Fibroblast of the aortic adventitia (primary cell): ENCODE measurements at places on chromosomes 1 and 21. TPM values are rescaled to one million over a fixed set of nuclear protein-coding genes. Genes with fewer than 3 reads are reported as not detected.

DNA sequence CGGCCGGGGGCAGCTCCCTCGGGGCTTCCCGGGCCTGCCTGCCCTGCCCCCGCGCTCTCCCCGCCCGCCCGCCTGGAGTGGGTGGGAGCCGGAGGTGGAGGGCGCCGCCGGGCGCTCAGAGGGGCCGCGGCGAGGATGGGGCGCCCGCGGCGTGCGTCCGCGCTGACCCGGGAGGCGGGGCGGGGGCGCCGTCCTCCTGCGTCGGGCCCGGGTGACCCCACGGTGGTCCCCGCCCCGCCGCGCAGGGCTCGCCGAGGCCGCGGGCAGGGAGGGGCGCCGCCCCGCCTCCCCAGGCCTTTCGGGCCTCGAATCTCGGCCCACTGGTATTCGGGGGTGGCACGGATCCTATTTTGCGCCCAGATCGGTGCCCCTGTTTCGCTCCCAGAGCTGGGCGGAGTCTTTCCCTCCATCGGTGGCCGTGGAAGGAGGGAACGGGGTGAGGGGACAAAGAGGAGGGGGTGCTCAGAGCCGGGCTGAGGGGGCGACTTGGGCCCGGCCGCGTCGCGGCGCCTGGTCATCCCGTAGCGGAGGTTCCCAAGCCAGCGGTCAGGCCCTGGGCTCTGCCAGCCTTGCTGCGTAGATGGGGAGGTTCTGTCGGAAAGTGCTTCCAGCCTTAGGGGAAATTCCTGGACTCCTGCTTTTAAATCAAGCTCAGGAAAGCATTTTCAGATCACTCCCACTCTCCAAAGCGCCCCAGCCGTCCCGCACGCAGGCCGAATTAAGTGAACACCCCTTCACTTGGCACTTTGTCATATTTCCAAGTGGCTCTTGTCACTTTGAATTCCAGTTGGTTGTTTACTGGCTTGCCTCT is 545 bp downstream of the PATJ start:
- peak; percentile 68 for DNase-seq

DNA sequence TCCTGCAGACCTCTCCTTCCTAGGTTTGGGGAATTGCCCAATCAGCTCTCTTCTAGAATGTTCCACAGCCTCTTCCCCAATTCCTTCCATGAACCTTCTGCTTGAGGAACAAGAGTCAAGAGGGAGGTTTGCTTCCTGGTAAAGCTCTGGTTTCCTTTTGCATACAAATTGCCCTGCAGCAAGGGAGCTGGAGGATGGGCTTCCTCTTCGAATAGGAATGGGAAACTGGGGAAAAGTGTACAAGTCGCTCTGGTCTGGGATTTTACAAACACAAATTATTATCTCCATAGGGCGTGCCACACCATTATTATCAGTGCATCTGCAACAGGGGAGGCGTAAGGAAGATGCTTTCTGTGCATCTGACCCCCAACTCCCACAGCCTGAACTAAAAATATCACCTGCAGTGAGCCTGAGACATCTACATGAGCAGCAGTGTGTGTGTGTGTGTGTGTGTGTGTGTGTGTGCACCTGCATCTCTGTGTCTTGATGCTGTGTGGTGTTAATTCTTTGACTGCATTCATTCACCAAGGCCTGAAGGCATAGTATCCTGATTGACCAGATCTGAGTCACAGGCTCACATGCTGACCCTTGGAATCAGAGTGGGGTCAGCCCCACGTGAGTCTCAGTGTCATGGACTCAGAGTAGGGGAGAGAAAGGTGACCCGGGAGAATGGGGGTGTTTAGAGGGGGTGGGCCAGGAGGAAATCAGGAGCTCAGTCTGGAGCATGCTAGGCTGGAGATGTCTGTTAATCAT is 272.9 kb downstream of the KAZN start:
- no peak for DNase-seq

The DNAJC28 gene
- 2.7 and 3.7 TPM in 2 replicates for total RNA-seq

The OR10J5 gene
- total RNA-seq = not detected in 2 replicates

- no peak for DNase-seq
Measured at GRCh38 chr1:223525546-223525945, 132.3 kb downstream of the CCDC185 start.

- DNase-seq = peak; percentile 33
Measured at GRCh38 chr1:178651742-178652141, 73.3 kb upstream of the RALGPS2 start.

DNA sequence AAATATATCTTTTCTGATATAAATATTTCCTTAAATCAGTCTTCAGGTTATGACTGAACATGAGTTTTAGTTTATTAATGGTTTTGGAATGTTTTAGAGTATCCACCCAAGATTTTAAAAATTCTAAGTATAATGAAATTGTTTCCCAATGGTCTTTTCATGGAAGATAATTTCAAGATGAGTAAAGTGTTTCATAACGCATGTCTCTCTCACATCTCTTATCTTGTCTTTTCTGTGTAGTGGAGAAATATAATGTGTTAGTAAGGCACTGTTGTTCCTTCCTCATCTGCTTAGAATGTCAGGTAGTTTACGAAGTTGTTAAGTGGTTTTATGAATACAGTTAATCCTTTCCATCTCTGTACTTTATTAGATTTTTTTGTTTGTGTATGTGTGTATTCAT is 49.6 kb downstream of the PLA2G4A start:
- DNase-seq = peak; percentile 16

The ZBTB21 gene
- total RNA-seq = 4.4 and 15.4 TPM in 2 replicates

- peak; percentile 17 for DNase-seq
Measured at GRCh38 chr1:21449906-21450305, 10.0 kb downstream of the NBPF3 start.

The KLHDC7A gene
- total RNA-seq = not detected in 2 replicates

The METTL25B gene
- 4.1 and 10.9 TPM in 2 replicates for total RNA-seq

The VAV3 gene
- 0.09 TPM in 1 of 2 replicates, not detected in the other for total RNA-seq

The KRTAP12-3 gene
- not detected in 2 replicates for total RNA-seq

The EPHB2 gene
- total RNA-seq = 3.8 and 24.9 TPM in 2 replicates

The E2F2 gene
- 5.6 TPM in 1 of 2 replicates, not detected in the other for total RNA-seq

DNA sequence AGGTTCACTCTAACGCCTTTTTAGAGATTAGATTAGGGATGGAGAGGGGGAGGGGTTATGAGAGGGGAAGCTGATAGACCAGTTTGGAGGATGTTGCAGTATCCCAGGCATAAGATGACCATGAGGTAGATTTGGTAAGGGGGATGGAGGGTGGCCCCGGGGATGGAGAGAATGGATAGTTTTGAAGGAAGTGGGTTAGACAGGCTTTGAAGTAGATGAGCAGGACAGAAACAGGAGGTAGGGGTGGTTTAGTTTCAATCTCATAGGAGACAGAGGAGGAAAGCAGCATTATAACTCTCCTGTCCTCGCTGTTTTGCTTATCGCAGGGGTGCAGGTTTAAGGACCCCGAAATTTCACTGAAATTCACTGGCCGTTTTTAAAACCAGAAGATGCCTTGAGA is 11.8 kb downstream of the UBIAD1 start:
- DNase-seq = no peak

The PDE4B gene
- total RNA-seq = 2.3 and 8.7 TPM in 2 replicates

DNA sequence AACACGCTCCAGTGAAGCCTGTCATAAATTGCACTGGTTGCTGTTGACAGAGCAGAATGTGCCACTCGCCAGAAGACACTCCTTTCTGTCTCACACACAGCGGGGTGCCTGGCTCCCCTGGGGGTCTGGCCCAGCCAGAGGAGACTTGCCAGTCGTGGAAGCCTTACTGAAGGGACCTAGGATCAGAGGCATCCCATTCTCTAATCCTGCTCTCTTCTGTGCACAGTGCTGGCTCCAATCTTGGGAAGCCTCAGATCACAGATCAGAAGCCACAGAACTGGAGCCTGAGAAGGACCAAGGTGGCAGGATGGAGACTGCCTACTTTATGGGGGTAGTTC is 1.4 kb downstream of the SLC9A1 start:
- no peak for DNase-seq

The DIO1 gene
- not detected in 2 replicates for total RNA-seq

GRCh38 chr1:102942324-102942723 is 166.0 kb downstream of the COL11A1 start:
- DNase-seq = no peak

DNA sequence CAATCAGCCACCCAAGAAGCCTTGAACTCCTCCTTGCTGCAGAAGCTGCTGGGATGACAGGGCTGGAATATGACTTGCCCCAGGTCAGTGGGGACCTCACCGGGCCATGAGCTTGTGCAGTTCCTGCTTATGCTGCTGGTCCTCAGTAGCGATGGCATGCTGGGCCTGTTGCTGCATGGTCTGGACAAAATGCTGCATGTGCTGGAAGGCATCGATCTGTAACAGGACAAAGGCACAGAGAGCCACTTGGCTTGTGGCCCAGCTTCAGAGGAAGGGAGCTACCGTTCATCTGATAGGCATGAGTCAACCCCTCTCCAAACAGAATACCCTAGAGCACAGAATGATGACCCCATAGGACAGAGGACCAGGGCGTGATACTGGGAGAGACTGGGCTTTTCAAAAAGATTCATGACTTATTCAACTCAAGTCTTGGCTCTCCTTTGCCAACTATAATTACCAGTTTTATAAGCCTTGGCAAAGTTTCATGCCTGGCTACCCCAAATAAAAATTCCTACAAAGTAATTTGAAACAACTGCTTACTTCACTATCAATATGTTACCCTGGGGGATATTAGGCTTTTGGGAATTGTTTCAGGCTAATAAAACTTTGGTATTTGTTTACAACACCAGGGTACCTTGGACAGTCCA is 34.7 kb upstream of the EXOSC10 start:
- DNase-seq = peak; percentile 13

The LRRN2 gene
- 1.4 TPM in 1 of 2 replicates, not detected in the other for total RNA-seq

DNA sequence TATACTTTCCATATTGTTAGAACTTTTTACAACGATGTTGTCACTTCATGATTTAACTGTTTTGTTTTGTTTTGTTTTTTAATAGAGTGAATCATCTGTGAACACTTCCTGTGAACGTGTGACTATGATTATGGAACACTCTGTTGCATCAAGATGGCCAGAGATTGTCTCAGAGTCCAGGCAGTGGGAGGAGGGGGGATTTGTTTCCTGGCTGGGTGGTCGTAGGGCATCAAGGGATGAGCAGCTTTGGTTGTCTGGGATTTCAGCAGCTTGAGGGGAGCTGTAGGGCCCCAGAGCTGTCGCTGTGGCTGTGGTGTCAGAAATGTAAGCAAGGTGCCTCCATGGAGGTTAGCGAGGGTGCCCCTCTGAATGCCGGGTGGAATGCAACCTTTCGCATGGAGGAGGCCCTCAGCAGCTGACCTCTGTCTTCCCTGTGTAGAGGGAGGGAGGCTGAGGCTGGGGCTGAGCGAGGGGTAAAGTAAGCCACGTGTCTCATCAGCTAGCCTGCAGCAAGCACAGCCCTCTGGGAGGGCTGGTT is 21.4 kb downstream of the NEK2 start:
- no peak for DNase-seq

The JAM2 gene
- 1.1 and 3.0 TPM in 2 replicates for total RNA-seq

DNA sequence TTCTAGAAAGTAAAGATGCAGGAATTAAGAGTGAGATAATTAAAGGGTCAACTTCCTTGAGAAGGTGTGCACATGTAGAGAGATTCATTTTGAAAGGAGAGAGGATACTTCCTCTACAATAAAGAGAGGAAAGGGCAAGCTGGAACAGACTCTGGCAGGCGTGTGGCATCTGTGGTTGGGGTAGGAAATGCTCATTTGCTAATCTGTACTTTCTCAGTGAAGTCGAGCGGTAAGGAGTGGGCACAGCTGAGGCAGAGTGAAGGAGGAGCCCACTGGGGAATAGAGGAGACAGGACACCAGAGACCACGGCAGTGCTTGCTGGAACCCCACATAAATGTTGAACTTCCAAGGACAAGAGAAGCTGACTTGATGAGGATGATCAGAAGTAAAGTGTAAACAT is 49.1 kb downstream of the PCSK9 start:
- DNase-seq = no peak

The OR2AJ1 gene
- not detected in 2 replicates for total RNA-seq

- no peak for DNase-seq
Measured at GRCh38 chr1:205026181-205026580, 16.8 kb upstream of the CNTN2 start.

DNA sequence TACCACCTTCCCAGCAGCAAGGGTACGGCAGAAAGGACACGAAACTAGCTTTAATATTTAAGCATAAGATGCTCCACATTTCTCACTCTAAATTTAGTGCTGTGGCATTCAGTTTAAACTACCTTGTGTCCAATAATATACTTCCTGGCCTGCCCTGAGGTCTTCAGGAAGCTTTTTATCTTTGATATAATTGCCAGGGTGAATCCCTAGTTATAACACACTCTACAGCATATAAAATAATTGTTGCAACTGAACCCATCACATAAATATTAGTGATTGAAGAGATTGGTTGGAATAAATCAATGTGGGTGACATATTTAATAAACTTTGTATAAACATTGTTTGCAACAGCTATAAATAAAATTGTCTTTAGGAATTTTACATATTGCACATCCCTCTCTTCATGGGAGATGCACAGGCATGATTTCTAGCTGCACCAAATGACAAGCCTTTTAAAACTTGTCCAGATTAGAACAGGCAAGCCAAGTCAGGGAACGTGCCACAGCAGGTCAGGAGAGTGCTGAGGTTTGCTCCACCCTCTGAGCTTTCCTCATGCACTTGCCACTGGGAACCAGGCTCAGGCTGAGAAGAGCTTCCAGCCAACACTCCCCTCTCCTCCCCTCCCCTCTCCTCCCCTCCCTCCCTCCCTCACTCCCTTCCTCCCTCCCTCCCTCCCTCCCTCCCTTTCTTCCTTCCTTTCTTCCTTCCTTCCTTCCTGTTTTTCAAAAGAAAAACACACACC is 623.2 kb upstream of the PKN2 start:
- peak; percentile 7 for DNase-seq

The TLR5 gene
- total RNA-seq = 0.36 TPM in 1 of 2 replicates, not detected in the other

DNA sequence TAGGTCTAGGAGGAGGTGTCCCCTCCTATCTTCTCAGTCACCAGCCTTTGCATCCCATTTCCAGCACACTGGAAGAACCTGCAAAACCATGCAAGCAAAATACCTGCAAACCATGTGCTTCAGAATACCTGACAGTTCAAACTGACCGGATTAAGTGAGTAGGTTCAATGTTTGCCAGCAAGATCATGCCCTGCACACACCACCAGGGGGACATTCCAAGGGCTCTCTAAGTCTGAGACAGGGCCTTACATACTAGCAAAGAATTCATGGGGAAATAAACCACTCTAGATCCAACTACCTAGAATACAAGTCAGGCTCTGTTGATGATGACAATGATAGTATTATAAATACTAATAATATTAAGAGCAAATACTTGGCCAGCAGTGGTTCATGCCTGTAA is 27.6 kb downstream of the INPP5B start:
- peak; percentile 14 for DNase-seq

DNA sequence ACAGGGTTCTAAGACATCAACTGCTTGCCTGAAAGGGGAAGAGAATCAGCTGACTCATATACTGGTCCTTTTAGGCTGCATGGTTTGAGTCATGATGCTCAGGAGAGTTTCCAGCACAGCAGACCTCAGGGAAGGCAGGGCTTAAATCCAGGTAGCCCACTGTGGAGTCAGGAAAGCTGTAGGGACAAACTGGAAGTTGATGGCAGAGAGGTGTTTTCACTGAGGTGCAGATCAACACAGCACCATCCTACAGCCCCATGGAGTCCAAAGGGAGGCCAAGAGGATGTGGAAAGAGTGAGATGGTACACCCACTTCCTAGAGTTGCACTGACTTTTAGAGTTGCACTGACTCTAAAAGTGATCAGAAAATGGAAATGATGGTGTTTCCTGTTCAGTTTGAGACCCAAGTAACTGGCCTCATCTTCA is 252.4 kb upstream of the DUSP10 start:
- DNase-seq = peak; percentile 47
